Lung (tissue), 17 donors: ENCODE measurements at places on chromosomes 2 and 18.
A peak's percentile ranks its signal among the peaks of the same experiment; 100 is the strongest.

GRCh38 chr2:9434489-9434888 is 11.0 kb downstream of the CPSF3 start:
- DNase-seq = no peak
- no peaks in the 10 kb centered on the region for H3K27me3 ChIP-seq
- H3K4me3 ChIP-seq = no peak overlapping the region
- H3K27ac ChIP-seq = no peak overlapping the region
- H3K36me3 ChIP-seq = peaks cover 51% of the 10 kb centered on the region
- H3K4me1 ChIP-seq = no peaks in the 10 kb centered on the region

- no peak overlapping the region for H3K27ac ChIP-seq
- H3K36me3 ChIP-seq = no peaks in the 10 kb centered on the region
- H3K4me3 ChIP-seq = no peak overlapping the region
- DNase-seq = peak; percentile 99
- H3K27me3 ChIP-seq = no peaks in the 10 kb centered on the region
These were observed 639.8 kb downstream of the TMEM182 start for GRCh38 chr2:103401621-103402020.

GRCh38 chr2:146678516-146678915 is 1166.3 kb upstream of the ACVR2A start:
- no peaks in the 10 kb centered on the region for H3K36me3 ChIP-seq
- no peak overlapping the region for H3K27ac ChIP-seq
- no peaks in the 10 kb centered on the region for H3K27me3 ChIP-seq
- DNase-seq = no peak
- no peaks in the 10 kb centered on the region for H3K4me1 ChIP-seq
- H3K4me3 ChIP-seq = no peak overlapping the region

DNA sequence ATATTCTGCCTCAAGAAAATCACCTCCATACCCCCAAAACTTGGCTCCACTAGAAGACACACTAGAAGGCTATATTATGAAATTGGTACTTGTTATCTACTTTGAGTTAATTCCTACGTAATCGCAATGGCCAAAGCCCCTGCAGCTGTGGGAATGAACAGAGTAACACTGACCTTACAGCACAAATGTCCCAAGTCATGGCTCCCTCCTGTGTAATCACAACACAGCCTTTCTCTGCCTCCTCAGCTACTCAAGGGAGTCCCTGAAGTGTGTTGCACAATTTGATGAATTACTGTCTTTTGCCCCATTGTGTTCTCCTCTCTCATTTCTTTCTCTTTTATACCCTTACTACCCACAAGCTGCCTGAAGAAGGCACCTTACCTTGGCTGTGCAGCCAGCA is 375.2 kb downstream of the ARHGAP15 start:
- no peaks in the 10 kb centered on the region for H3K27me3 ChIP-seq
- H3K4me3 ChIP-seq = no peak overlapping the region
- H3K27ac ChIP-seq = peak overlapping the region; percentile 5
- H3K36me3 ChIP-seq = no peaks in the 10 kb centered on the region
- H3K4me1 ChIP-seq = no peaks in the 10 kb centered on the region

- no peak overlapping the region for H3K27ac ChIP-seq
- no peaks in the 10 kb centered on the region for H3K4me1 ChIP-seq
- no peak for DNase-seq
- H3K27me3 ChIP-seq = no peaks in the 10 kb centered on the region
- H3K4me3 ChIP-seq = no peak overlapping the region
- no peaks in the 10 kb centered on the region for H3K36me3 ChIP-seq
These were observed 26.1 kb upstream of the PIEZO2 start for GRCh38 chr18:11175266-11175979.

- no peaks in the 10 kb centered on the region for H3K4me1 ChIP-seq
- H3K27me3 ChIP-seq = no peaks in the 10 kb centered on the region
- H3K36me3 ChIP-seq = peaks cover 5% of the 10 kb centered on the region
- H3K4me3 ChIP-seq = no peak overlapping the region
These were observed 137.1 kb downstream of the ZEB2 start for GRCh38 chr2:144382849-144383248.

DNA sequence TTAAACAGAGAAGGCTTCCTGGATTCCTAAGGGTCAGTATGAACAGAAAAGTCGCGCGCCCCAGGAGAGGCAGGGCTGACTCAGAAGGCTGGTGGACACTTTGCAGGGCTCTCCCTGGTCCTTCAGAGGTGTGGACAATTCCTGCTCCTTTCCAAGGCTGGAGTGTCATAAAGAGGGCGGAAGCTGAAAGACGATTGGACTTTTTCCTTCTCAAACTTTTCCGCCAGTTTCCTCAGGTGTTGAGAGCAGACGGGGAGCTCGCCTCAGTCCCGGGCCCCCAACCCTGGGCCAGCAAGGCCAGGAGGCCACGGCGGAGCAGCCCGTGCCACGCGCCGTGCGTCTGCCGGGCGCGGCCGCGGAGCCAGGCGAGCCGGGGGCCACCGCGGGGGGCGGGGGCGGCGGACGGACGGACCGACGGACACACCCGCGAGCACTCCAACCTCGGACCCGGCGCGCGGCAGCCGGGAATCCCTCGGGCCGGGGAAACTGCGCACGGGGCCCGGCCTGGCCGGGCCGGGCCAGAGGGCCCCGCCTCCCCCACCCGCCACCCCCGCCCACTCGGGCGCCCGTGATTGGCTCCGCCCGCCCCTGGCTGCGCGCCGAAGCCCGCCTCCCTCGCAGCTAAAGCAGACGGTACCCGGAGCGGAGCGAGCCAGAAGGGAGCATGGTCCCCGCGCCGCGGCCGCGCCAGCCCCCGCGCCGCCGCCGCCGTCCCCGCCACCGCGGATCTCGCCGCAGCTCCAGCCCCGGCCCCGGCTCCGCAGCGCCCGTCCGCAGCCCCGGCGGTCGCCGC is at the start of gene KLHL29:
Gene KLHL29, plus strand, starts transcription at position 629 of the 793 bp plus-strand sequence. CDS start 177,018 bp downstream, outside the sequence.
- peak; percentile 83 for DNase-seq
- H3K4me1 ChIP-seq = peaks cover 13% of the 10 kb centered on the region
- peak within 1 kb of the TSS; percentile 54 for H3K4me3 ChIP-seq
- no peak within 1 kb of the TSS for H3K27ac ChIP-seq

- H3K4me3 ChIP-seq = peak within 1 kb of the TSS; percentile 70
- peaks cover 3% of the 10 kb centered on the region for H3K36me3 ChIP-seq
- H3K27me3 ChIP-seq = no peaks in the 10 kb centered on the region
- H3K4me1 ChIP-seq = no peaks in the 10 kb centered on the region
- H3K27ac ChIP-seq = peak within 1 kb of the TSS; percentile 88
These were observed at the start of gene EIF2AK2 for GRCh38 chr2:37156857-37157714. EIF2AK2 (minus strand) TSS chr2:37156980; CDS start chr2:37147806, 9,174 bp downstream.

DNA sequence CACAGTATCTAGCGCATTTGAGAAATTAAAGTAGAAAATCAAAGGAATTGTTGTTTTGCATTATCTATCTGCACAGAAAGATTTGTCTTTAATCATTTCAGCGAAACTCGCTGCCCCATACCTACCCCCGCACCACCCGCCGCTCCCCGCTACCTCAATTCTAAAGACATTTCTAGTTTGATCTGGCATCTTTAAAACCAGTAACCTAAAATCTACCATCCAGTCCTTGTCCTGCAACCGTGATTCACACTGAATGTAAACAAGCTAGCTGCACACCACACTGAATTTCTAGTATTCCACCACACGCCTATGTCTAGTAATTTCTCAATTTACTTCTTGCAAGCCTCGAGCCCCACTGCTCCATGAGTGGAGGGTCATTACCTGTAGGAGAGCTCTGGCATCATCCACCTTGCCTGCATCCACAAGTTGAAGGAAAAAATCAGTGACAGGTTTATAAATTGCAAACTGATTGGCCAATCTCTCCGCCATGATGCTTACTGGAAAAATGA is 60.1 kb downstream of the ABCG8 start:
- no peak for DNase-seq
- H3K27me3 ChIP-seq = no peaks in the 10 kb centered on the region
- peaks cover 7% of the 10 kb centered on the region for H3K36me3 ChIP-seq
- no peak overlapping the region for H3K4me3 ChIP-seq

- H3K4me1 ChIP-seq = peaks cover 23% of the 10 kb centered on the region
- H3K27me3 ChIP-seq = no peaks in the 10 kb centered on the region
- DNase-seq = no peak
- H3K4me3 ChIP-seq = no peak overlapping the region
These were observed 42.1 kb upstream of the TAF1B start for GRCh38 chr2:9800975-9801726.

DNA sequence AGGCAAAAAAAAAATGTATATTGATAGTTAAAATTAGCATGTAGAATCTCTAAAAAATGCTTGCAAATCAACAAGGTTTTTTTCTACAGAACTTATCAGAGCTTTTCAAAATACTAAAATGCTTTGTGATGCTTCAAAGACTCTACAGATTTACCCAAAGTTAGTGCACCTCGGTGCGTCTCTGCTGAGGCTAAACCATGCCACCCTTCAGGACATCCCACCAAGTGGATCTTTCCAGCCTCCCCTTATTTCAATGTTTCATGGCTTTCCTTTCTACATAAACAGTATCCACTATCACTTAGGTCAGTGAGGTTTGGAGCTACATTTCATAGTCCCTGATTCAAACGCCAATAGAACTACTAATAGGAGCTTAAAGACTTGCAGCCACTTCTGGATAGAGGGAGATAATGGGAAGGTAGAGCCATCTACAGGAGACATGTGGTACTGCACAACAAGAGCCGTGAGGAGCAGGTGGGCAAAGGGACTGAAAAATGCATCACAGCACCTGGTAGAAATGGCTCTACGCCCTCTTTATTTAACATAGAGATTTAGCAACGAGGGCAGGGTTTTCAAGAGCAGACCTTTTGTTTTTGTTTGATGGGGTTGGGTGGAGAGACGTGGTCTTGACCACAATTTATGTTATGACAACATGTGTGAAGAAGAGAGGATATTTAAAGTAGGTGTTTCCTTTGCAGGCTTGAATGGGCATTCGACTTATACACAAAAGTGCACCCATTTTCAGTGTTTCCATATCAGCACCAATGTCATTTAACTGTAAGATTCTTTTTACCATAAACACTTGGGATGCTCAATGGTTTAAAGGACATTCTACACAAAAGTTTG is 56.1 kb upstream of the SLC35G4 start:
- H3K4me3 ChIP-seq = no peak overlapping the region
- H3K4me1 ChIP-seq = peaks cover 2% of the 10 kb centered on the region
- no peaks in the 10 kb centered on the region for H3K27me3 ChIP-seq
- DNase-seq = peak; percentile 59
- H3K27ac ChIP-seq = no peak overlapping the region

DNA sequence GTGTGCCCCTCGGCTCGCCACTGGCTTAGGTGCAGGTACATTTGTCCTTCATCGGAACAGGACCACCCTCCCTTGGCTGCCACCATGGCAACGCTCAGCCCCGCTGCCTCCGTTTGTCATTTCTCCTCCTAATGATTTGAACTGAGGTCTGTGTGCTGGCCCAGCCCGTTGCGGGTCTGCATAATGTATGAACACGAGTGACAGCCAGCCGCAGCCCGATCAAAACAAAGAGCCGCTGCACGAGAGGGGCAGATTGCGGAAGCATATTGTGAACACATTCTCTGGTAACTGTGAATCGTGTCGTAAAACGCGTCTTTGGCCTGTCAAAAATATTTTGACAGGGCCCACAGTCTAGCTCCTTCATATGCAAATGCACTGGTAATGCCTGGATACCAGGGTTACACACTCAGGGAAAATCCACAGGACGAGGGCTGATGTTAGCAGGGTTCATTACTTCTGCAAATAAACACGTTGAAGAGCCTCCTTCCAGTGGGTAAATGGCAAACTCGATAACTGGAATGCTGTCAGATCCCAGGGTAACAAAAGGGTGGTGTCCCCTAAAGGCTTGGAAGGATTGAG is 137.0 kb downstream of the AGAP1 start:
- no peak overlapping the region for H3K27ac ChIP-seq
- DNase-seq = no peak
- peaks cover 8% of the 10 kb centered on the region for H3K4me1 ChIP-seq
- no peak overlapping the region for H3K4me3 ChIP-seq
- H3K27me3 ChIP-seq = no peaks in the 10 kb centered on the region
- H3K36me3 ChIP-seq = no peaks in the 10 kb centered on the region
